T-cell (primary cell): ENCODE measurements at places on chromosomes 1 and 21. TPM values are rescaled to one million over a fixed set of nuclear protein-coding genes. Genes with fewer than 3 reads are reported as not detected.
A peak's percentile ranks its signal among the peaks of the same experiment; 100 is the strongest.

DNA sequence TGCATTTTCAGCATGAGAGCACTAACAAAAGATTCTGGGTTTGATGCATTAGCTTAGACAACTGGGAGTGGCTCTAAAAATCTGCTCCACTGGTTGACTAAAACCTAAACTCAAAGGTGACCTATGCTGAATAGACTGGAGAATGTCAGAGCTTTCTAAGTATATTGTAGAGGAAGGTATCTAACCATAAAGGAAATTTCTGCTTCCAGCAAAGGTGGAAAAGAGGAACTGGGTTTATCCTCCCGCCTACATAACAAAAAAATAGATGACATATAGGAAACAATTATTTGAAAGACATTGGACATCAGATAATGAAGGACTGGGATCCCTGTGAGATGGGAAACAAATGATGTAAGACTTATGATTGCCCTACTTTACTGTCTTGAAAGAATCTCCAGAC, 35.8 kb upstream of the CR2 start:
- no peaks in the 10 kb centered on the region for H3K36me3 ChIP-seq
- no peak overlapping the region for H3K27ac ChIP-seq
- H3K4me1 ChIP-seq = peaks cover 4% of the 10 kb centered on the region
- H3K27me3 ChIP-seq = no peaks in the 10 kb centered on the region
- no peak for DNase-seq

- H3K36me3 ChIP-seq = no peaks in the 10 kb centered on the region
- no peak for DNase-seq
- no peaks in the 10 kb centered on the region for H3K27me3 ChIP-seq
- no peak overlapping the region for H3K4me3 ChIP-seq
- no peaks in the 10 kb centered on the region for H3K4me1 ChIP-seq
Observed at GRCh38 chr1:64490213-64490818, 20.4 kb downstream of the CACHD1 start.

DNA sequence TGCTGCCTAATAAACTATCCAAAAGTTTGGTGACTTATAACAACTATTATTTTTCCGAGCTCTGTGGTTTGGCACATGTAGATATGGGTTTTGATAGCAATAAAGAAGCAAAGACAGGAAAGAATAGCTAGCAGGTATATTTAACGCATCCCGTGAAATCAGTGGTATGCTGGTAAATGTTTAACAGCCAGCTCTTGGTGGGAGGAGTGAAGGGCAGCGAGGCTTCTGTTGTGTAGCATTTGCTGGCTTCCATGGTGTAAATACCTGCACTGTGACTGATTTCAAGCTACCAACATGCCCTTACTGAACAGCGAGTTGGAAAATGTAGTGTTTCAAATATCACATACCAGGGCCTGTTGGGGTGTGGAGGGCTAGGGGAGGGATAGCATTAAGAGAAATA, 291.0 kb downstream of the PRDM2 start:
- no peaks in the 10 kb centered on the region for H3K4me1 ChIP-seq
- H3K27ac ChIP-seq = no peak overlapping the region
- H3K36me3 ChIP-seq = no peaks in the 10 kb centered on the region
- peaks cover 2% of the 10 kb centered on the region for H3K27me3 ChIP-seq
- H3K4me3 ChIP-seq = no peak overlapping the region

DNA sequence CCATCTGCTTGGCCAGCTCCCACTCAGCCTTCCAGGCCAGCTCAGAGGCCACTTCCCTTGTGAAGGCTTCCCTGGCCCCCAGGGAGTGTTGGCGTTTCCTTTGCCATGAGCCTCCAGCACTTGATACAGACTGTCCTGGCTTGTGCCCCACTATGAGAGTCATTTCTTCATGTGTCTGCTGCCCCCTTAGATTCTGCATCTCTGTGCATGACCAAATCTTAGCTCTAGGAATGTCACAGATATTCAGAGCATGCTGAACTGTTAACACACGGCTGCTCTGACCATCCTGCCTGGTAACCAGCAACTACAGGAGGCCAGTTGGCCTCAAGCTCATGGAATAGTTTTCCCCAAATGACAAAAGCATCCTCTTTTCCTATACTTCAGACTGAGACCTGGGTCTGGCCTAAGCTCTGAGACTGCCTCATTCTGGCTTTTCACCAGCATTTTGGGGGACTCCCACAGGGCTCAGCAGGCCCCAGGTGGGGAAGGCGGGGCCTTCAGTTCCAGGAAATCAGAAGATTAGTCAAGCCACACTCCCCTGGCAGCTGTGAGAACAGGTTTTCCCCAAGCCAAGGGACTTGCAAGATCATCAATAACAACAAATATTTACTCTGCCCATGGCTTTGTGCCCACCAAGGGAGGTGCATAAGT, 182.6 kb upstream of the EDN2 start:
- DNase-seq = peak; percentile 77
- no peaks in the 10 kb centered on the region for H3K27me3 ChIP-seq
- peak overlapping the region; percentile 78 for H3K27ac ChIP-seq
- H3K36me3 ChIP-seq = no peaks in the 10 kb centered on the region

Gene S100A5
- total RNA-seq = 1.4 TPM

Gene CASQ2
- total RNA-seq = not detected
